Activated CD4-positive, alpha-beta T cell treated with anti-CD3 and anti-CD28 coated beads, Interleukin-2, amount 50 U/mL, for 4 hours (primary cell): ENCODE measurements at places on chromosomes 3 and 15.

GRCh38 chr3:32888739-32889138 is 62.7 kb upstream of the CCR4 start:
- no peak for DNase-seq

GRCh38 chr15:42152196-42152920 is 4.1 kb downstream of the PLA2G4F start:
- no peak for DNase-seq

DNA sequence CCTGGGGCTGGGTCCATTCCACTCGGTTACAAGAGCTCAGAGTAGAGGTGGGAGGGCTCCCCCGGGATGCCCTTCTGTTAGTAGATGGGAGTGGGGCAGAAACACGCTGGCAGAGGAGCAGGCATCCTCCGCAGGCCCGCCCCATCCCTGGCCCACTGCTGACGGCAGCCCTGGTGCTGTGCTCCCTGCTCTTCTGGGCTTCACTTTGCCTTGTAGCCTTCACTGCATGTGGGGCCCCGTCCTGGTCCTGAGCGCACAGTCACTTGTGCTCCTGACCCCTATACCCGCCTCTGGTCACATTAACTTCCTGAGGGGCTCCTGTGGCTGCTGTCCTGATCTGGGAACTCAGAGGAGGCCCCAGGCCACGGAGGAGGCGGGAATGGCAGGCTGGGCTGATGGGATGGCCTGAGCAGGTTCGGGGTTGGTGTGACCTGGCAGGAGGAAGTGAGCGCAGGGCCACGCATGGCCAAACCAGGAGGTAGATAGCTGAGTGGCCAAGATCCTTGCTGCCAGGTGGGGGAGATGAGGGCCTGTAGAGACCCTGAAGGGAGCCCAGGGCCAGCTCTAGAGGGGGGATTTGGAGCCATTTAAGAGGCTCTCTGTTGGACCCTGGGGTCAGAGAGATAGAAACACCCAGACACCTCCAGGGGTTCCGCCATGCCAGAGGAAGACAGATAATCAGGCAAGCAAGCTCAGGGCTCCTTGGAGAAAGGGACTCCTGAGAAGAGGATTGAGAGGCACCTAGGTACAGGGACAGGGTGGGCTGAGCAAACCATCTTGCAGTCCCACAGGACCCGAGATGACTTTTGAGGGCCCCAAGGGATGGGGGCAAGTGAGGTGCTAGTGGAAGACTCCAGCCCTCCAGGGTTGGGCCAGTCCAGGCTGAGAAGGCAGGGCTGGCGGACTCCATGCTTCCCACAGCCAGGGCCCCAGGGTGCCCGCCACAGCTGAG is 92.2 kb upstream of the PRR23E start:
- DNase-seq: no peak

- DNase-seq: no peak
Observed at GRCh38 chr3:172569128-172570008, 46.1 kb upstream of the TNFSF10 start.

DNA sequence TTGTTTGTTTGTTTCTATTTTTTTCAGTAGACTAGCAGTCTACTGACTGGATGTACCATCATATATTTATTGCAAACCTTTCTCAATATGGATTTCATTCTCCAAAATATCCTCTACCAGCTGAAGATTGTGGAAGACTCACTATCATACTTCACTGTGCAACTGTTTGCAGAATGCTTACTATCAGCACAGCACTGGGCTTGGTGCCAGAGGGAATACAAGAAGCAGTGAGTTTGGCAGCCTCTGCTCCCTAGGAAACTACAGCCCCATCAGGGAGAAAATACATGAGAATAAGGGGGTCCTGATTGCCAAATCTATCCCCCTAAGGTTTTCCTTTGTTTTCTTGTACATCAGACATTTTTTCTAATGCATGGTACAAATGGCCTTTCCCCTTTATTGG is 27.5 kb downstream of the AQP9 start:
- no peak for DNase-seq

GRCh38 chr3:129344540-129345220 is 66.0 kb downstream of the HMCES start:
- DNase-seq: no peak

DNA sequence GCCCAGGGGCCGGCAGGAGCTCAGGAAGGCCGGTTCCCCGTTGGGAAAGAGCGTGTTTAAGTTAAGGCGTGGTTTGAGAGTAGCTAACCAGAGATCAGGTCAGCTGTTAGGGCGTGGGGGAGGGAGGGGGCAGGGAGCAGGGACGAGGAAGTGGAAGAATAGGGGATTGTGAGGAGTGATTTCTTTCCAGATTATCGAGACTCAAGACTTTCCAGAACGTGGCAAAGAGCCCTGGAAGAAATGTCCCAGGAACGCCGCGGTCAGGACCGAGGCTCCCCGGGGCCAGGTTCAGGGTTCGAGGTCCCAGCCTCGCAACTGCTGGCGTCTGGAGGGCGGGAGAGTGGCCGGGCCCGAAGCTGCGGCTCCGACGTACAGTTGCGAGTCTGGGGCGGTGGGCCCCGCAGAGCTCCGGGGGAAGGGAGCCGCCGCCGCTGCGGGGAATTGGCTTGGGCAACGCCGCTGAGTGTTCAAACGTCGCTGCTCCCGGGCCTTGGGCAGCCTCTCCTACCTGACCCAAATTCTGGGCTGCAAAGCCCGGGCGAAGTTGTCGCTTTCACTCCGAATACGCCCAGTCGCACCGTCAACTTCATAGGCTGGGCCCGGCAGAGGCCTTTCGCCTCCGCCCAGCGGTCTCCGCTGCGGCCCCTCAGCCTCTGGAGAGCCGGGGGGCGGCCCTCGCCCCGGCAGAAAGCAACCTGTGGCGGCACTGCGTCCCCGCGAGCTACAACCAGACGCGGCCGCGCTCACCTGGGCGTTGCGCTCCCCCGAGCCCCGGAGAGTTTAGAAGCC is 9.5 kb downstream of the ISL2 start:
- DNase-seq: no peak

DNA sequence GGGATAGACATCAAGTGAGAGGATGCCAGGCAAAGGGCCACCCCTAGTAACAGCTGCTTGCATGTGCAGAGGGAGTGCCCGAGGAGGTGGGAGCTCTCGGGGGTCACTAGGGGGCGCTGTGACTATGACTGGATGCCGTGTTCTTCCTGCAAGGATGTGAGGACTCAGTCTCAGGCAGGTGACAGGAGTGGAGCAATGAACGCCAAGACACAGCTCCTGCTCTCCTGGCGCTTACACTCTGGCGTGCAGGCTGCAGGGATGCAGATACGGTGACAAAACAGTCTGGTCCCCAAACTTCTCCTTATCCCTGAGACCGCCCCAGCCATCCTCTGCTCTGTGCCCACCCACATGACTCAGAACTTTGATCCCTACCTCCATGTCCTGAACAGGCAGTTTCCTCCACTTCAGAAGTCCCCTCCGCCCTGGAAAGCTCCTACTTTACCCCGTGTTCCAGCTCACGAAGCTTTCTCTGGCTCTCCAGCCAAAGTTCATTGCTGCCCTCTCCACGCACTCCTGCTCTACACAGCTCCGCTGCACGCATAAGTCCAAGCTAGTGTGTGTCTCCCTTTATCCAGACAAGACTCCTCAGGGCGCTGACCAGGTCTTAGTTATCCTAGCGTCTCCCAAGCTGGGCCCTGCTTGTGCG is 14.7 kb downstream of the RHOV start:
- peak; percentile 81 for DNase-seq

GRCh38 chr3:78494851-78495250 is 1272.9 kb downstream of the ROBO1 start:
- DNase-seq: no peak

DNA sequence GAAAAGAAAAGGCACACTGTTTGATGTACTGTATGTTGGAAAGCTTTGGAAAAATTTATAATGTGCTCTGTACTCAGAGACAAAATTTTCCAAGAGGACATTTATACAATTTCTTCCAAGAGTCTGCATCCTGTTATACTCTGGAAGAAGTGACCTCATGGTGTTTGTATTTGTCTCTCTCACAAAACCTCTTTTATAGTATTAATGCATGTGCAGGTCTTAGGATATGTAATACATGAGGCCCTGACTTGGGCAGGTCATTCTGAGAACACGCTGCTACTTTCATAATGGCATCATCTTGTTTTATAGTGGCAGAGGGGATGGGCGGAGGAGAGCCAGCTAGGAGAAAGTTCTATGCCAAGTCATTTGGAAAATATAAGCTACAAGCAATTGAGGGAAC is 72.0 kb upstream of the P3H2 start:
- DNase-seq: no peak

- DNase-seq: no peak
Observed at GRCh38 chr3:170909129-170909903, 879 bp upstream of the EIF5A2 start.

DNA sequence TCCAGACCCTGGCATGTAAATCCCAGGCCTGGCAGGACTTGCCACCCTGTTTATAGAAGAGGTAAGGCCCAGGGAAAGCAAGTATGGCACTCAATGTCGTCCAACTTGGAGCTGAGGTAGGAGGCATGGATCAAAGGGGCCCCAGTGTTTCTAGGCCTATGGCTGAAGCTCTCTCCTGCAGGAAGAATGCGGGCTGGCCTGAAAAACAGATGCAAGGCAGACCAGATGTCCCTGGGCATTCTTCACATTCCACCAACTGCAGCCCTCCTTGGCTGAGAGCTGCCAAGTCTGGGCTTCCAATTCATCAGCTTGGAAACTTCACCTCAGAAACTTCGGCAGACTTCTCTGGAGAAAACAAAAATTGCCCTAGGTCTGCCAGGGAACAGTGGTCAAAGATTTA is 22.2 kb downstream of the MESD start:
- no peak for DNase-seq

GRCh38 chr15:35721751-35722150 is 175.8 kb upstream of the DPH6 start:
- DNase-seq: no peak

DNA sequence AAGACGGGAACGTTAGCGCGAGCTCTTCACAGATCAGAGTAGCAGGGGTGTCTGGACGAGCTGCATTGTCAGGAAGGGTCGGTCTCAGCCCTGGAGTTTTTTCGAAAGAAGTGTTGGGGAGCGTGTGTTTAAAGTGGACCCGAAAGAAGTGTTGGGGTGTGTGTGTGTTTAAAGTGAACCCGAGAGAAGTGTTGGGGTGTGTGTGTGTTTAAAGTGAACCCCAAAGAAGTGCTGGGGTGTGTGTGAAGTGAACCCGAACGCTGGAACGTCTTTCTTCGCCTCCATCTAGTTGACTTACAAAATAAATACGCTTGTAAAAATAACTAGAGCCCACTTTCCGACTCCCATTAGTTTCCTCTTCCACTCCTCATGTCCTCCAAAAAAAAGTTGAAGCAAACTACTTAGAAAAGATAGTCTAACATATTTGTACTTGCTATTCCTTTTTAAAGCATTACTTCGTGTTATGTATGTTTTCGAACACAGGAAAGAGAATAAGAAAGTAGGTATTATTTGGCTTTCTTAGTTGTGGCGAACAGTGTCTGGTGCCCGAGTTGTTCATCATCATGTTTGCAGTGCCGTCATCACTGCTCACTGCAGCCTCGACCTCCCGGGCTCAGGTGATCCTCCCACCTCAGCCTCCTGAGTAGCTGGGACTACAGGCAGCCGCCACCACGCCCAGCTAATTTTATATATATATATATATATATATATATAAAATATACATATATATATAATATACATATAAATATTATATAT is 1.0 kb downstream of the LRCH3 start:
- peak; percentile 27 for DNase-seq

DNA sequence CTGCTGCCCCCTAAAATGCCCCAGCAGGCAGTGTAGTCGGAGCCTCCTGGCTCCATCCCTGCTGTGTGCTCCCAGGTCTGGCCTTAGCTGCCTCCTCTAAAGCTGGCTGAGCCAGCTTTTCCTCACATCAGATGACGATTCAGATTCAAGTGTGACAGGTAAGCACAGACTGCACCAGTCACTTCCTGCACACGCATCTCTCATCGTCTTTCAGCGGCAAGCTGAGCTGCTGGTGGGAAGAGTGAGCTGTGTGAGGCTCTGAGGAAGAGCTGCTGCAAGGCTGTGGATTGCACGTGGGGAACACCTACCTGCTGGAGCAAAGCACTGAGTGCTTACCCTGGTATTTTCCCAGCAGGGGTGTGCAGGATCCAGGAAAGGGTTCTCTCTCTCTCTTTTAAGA is 88.4 kb upstream of the RPL32 start:
- no peak for DNase-seq

GRCh38 chr15:69976366-69976994 is 121.2 kb downstream of the TLE3 start:
- peak; percentile 31 for DNase-seq

DNA sequence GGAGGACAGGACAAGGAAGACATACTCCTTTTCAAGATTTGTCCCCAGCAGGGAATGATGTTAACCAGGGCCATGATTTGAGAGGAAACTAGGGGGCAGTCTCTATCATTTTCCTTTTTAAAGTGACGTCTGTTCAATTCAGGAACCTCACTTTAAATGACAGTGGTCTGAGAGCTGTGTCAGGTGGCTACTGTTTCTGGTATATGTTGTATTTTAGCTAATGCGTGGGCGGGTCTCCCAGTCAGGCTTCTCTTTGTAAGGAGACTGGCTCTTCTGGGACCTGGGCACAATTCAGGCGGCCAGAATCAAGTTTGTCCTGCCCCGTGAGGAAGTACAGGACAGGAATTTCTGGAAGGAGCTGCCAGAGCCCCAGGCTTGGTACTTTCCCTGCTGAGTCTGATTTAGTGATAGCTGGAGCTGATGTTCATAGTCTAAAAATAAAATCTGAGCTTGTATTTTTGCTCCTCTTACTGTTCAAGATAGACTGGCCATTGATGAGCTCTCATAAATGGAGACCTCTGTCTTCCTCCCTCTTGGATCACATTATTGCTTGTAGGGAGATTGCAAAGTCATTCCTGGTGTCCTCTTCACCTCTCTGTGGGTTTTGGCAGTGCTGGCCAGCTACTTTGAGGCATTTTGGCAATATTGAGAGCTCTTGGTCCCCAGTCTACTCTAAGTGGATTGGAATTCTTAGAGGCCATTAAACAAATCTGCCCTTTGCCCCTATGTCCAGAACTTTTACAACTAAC is 25.6 kb downstream of the SQOR start:
- DNase-seq: no peak

GRCh38 chr3:63870615-63871005 is 6.9 kb downstream of the ATXN7 start:
- DNase-seq: no peak

GRCh38 chr3:151644020-151644620 is 89.6 kb upstream of the AADACL2 start:
- no peak for DNase-seq

DNA sequence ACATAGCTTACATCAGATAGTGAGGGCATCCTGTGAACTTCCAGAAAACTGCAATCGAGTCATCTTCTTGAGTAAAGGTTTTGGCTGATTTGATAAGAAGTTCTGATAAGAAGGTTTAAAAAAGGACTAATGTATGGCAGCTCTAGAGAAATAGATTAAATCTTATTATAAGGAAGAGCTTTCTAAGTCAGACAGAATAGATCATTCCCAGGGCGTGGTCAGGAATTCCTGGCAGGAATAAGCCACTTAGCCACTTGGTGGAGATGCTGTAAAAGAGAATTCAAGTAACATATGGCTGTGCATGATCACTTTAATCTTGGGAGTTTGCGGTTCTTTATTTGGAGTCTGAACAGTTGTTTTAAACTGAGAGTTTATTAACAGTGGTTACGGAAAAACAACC is 17.4 kb downstream of the PGBD4 start:
- DNase-seq: no peak

DNA sequence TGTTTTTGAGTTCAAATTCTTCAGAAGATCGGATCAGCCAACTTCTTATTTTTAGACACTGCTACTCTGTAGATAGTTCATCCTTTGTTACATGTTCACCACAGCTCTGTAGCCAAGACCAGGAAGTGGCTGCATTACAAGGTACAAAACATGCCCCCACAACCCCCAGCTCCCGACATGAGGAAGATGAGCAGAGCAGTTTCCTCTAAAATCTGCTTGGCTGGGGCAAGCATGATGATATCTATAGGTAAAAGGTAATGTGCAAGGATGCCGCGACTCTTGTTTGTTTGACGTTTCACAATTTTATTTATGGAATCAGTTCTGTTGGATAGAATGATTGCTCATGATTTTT is 126.5 kb upstream of the GRM7 start:
- no peak for DNase-seq
